ENCODE measurements at places on chromosomes 2 and 18. TPM values are rescaled to one million over a fixed set of nuclear protein-coding genes. Genes with fewer than 3 reads are reported as not detected.

NR4A2 gene
- 1.4 TPM for total RNA-seq

GMPPA gene
- total RNA-seq, result 36.5 TPM

LCT gene
- total RNA-seq, result not detected

SLC5A7 gene
- not detected for total RNA-seq

L3MBTL4 gene
- 4.6 TPM for total RNA-seq

GPR75 gene
- 4.0 TPM for total RNA-seq

GALNT5 gene
- not detected for total RNA-seq

STEAP3 gene
- total RNA-seq, result 7.9 TPM

CENPA gene
- total RNA-seq, result 21.5 TPM

C2orf72 gene
- 3.9 TPM for total RNA-seq

COL3A1 gene
- not detected for total RNA-seq

KCNJ3 gene
- total RNA-seq, result 4.3 TPM

STK17B gene
- 6.2 TPM for total RNA-seq

AQP12A gene
- total RNA-seq, result not detected

SLC30A3 gene
- total RNA-seq, result 1.0 TPM

MLPH gene
- total RNA-seq, result 1.0 TPM

UCN gene
- total RNA-seq, result 0.84 TPM

HRH4 gene
- total RNA-seq, result 0.52 TPM

CPLX4 gene
- not detected for total RNA-seq

PLGLB2 gene
- 0.15 TPM for total RNA-seq

SERPINB8 gene
- 0.13 TPM for total RNA-seq

TMEM17 gene
- 3.2 TPM for total RNA-seq
